ENCODE measurements at places on chromosomes 16 and 17. TPM values are rescaled to one million over a fixed set of nuclear protein-coding genes. Genes with fewer than 3 reads are reported as not detected.

The OR4D1 gene
- 0.32 TPM for total RNA-seq

The EME1 gene
- total RNA-seq: 13.9 TPM

The PRAC2 gene
- not detected for total RNA-seq

The SP6 gene
- 1.6 TPM for total RNA-seq

The TAC4 gene
- total RNA-seq: not detected

The NQO1 gene
- 45.7 TPM for total RNA-seq

The FOXN1 gene
- not detected for total RNA-seq

The NPIPA8 gene
- total RNA-seq: 0.98 TPM

The HEATR9 gene
- not detected for total RNA-seq
